ENCODE measurements at places on chromosomes 5 and 9.

GRCh38 chr5:121962347-121962670 lies 534 bp downstream of the SRFBP1 start:
- no peak for DNase-seq

DNA sequence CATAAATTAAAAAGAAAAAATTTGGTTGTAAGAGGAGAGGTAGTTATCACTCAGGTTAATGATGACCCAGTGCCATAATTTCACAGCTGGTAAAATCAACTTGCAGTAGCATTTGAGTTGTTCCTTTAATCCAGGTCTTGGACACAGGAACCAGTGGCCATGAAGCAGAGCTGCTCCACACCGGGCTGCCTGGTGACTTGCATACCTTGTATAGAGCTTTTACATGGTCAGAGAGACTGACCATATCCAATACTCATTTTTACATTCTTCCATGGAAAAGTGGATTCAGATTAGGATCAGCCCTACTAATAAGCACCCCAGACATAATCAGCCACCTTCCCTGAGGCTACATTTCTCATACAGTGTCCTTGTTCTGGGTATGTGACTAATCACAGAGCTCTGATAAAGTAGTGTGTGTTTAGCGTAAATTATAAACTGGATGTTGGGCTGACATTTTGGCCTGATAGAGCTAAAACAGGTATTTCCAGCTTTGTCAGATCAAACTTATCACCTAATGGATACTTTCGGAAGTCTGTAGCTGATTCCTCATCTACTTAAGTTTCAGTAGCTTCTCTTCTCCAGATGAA lies 77.0 kb upstream of the ZSWIM6 start:
- no peak for DNase-seq

DNA sequence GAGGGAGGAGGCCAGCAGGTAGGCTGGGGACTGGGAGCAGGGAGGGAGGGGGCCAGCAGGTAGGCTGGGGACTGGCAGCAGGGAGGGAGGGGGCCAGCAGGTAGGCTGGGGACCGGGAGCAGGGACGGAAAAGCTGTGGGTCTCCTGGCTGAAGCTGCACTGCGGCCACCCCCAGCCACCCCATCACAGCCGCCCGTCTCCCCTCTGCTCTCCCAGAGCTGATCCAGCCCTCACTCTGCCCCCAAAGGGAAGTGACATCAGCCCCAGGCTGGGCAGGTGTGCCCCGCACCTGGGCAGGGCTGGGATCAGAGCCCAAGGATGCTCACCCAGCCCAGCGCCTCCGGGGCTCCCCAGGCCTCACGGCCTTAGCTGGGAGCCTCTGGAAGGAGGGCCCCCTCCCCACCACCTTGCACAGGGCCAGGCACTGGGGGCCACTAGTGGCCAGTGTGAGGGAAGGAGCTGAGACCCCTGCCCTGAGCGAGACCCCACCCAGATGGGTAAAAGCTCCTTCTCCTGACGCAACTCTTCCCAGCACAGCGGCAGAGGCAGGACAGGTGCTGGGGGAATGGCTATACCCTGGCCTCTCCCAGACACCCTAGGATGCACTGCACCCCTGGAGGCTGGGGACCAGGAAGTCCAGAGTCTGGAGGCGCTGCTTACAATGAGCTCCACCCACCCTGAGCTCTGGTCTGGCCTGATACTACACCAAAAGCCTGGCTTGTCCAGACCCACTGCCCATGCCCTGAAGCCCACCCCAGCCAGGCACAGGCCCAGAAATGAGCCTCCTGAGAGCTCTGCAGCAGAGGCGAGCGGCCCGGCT lies 11.6 kb downstream of the AGPAT2 start:
- DNase-seq: no peak

DNA sequence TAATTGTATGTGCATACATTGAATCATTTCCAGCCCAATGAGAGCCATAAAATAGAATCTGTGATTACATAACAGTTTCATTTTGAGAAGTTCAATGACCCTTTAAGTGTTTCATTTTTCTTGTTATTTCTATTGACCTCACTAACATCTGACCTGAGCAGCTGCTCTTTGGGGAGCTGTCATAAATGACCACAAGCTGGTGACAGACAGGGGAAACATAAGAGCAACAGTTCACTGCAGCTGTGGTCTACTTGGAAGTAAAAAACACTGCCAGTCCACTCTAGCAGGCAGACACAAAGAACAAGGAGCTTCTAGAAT lies 265.4 kb downstream of the DTWD2 start:
- no peak for DNase-seq

- no peak for DNase-seq
Measured at GRCh38 chr5:158203261-158203660, 344.3 kb upstream of the CLINT1 start.

GRCh38 chr5:136269973-136270372 lies 77.0 kb upstream of the SMIM32 start:
- DNase-seq: no peak

DNA sequence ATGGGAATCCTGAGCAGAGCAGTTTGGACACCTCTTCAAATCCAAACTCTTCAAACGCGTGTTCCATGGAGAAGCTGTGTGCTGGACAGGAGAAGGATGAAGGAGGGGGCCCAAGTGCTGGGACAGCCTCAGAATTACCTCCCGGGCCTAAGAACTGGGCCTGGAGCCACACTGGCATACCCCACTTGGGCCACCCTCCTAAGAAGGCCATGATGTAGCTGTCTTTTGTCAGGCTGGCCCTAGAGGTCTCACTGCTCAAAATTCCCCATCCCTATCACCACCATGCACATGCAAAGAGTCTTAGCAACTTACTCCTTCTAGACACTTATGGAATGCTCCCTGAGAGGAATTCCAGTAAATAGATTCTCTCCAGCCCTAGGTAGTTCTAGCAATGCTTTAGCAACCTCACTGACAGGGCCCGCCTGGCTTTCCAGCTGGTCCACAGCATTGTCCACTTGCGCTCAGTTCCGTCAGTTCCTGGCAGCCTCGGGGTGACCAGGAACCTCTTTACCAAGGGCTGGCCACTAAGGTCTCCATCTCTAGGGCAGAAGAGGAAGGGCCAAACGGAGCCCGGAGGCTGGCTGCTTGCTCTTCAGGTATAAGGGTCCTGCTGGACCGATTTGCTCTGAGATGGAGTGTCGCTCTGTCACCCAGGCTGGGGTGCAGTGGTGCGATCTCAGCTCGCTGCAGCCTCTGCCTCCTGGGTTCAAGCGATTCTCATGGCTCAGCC lies 75.3 kb downstream of the RGS3 start:
- no peak for DNase-seq

GRCh38 chr9:35490155-35490909 lies 421 bp downstream of the RUSC2 start:
- DNase-seq: no peak

- no peak for DNase-seq
Measured at GRCh38 chr5:1734908-1735289, 64.7 kb downstream of the MRPL36 start.

DNA sequence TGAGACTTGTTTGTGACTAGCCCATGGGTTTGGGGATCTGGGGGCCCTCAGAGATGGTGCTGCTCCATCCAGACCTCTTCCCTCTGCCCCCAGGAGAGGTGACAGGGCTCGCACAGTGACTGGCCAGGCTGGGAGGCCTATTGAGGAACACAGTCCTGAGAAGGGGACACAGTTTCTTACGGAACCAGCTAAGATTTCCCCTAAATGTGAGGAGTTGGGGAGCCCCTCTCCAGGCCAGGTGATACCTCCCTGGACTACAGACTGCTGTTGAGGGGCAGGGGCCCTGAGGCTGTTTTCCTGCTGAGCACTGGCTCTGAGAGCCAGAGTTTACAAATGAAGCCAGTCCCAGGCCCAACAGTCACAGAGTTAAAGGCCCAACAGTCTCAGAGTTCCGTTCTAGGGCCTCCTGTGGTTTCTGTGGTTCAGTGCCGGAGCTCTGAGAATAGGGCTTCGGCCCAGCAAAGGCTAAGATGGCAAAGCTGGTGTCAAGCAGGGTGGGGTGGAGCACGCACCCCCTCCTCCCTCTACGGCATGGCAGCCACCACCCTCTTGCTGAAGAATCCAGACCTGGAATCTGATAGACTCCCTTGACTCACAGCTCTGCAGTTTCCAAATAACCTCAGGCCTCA lies 1.1 kb upstream of the SEMA4D start:
- DNase-seq: peak; percentile 43

DNA sequence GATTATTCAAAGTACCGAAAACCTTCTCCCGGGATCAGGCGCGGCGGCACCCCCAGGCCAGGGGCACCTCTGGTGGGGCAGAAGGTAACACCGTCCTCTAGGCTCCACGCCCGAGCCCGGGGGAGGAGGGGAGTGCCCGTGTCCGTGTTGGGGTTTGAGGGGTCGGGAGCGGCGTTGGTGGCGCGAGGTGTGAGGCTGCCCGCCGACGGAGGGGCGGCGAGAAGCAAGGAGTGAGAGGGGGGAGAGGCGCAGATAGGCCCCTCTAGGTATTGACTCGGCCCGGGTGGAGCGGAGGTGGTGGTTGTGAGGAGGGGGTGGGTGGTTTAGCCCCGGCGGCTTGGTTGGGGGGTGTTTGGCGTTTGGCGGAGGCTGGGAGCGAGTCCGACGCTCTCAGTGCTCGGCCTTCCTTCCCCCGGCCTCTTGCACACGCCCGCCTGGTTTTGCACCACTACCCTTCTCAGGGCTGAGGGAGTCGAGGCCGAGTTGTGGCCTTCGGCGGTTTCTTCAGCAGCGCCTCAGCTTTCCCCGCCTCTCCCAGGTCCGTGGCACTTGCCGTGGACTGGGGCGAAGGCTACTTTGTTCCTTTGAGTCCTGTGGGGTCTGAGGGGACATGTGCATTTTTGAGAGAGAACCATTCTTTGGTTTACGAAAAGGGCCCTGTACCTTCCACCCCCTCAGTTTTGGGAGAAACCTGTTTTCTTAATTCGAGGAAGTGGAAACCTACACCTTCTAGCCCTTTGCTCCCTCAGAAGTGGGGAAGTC lies 450 bp downstream of the GPBP1 start:
- peak; percentile 47 for DNase-seq

DNA sequence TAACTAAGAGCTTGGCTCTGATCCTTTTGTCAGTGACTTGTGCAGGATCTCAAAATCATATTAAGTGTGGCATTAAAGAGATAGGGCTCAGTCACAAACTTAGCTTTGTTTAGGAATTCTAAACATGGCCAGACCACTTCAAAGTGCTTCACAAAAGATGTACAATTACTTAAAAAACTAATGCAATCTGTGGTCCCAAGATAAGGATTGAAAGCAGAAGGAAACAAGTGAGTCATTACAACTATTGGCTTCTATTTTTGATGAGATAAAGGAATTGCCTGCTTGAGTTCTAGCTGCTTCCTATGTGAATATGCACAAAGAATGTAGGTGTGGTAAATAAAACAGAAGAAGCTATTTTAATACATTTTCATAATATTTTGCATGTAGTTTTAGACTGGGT lies 44.9 kb upstream of the SLC12A2 start:
- DNase-seq: no peak

GRCh38 chr5:125612181-125612721 lies 811.0 kb upstream of the GRAMD2B start:
- no peak for DNase-seq

DNA sequence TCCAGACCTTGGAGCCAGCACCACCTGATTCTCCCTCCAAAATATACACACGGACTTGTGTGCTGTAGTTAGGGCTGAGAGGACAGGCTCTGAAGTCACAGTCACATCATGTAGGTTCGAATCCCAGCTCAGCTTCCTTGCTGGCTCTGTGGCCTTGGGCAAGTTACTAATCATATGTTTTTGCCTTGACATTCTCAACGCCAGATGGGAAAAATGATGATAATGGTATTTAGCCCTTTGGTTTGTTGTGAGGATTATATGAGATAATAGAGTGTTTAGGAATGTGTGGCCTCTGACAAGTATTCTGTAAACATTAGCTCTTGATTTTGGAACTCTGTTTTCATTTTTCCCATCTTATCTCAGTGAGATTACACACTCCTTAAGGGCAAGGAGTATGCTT lies 72.5 kb downstream of the PLAC8L1 start:
- no peak for DNase-seq

DNA sequence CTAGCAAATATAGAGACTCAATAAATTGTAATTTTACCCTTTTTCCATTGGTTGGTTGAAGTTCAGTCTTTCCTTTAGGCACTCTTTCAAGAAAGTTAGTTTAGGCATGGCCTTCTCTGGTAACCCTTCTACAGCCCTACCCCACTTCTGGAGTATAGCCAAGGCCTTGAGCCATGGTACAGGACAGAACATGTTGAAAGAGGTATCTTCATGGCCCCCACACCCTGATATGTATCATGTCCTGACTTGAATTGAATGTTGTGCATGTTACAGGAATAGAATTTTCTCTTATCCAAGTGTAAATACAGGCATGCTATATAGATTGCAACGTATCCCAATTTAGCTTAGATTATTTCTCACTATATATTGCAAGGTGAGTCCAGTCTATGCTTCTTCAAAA lies 175.6 kb downstream of the CD180 start:
- DNase-seq: no peak

DNA sequence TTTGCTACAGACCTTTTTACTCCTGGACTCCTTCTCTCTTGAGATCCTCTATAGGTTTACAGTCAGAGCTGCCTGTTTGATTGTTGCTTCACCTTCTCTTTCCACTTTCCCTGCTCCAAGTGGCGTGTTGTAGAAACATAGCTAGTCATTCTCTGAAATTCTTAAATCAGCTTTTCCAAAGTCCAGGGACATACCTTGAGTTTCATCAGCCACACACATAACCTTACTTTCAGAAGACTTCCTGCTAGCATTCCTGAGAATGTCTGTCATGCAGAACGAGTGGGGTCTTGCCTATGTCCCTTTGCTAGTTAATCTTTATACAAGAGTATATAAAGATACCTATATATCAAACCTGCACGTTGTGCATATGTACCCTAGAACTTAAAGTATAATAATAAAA lies 230.3 kb upstream of the ZNF462 start:
- no peak for DNase-seq

DNA sequence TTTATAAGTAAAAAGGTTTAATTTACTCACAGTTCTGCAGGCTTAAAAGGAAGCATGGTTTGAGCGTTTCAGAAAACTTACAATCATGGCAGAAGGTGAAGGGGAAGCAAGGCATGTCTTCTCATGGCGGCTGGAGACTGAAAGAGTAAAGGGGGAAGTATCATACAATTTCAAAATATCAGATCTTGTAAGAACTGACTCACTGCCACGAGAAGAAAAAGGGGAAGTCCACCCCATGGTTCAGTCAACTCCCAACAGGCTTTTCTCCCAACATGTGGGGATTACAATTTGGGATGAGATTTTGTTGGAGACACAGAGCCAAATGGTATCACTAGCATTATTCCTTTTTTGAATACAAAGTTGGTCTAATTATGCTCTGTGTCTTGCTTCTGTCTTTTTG lies 627.9 kb upstream of the ST8SIA4 start:
- DNase-seq: no peak

- no peak for DNase-seq
Measured at GRCh38 chr5:82418608-82418950, 140.4 kb upstream of the RPS23 start.

DNA sequence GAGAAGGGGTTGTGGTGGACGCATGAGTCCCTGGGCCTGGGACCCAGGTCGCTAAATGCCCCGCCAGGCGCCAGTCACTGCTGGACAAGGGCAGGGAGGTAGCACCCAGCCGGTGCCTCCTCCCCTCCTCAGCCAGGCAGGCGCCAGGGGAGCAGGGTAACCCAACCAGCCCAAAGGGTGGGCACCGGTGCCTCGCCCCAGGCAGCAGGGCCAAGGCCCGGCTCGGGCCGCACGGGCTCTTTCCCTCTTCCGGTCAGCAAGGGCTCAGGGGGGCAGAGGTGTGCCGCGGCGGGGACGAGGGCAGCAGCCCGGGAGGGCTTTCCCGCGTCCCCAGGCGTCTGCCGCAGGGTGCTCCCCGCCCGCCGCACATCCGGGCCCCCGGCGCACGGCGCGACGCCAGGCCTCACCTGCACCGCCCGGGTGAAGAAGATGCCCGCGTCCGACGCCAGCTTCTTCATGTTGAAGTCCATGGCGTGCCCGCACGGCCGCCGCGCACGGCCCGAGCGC lies 393 bp downstream of the SH3GLB2 start:
- DNase-seq: no peak
